GM23248 (cell line): ENCODE measurements at places on chromosomes 4 and X. TPM values are rescaled to one million over a fixed set of nuclear protein-coding genes. Genes with fewer than 3 reads are reported as not detected.

DNA sequence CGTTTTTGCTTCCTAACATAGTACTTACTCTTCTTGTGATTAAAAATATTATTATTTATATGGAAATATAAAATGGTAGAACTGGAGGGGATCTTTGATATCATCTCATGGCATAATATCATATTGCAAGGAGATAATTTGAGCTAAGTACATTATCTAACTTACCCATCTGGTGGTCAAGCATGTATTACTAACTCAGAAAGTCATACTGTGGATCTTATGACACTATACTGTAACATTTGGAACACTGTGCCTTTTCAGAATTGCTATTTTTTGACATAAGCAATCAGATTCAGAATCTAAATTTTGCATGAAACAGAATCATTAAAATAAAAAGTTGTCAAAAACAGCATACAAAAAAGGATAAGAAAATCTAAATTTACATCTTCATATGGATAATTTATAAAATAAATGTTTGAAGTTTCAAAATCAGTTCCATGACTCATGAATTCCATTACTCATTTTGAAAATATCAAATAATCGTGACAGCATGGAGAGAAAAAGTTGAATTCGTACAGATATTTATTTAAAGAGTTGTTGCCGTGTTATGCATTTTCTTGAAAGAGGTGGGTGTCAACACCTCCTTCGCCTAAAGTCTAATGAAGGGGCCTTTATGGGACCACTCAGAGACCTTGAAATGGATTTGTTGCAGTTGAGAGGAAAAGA lies 928.1 kb downstream of the PDHA2 start:
- DNase-seq = no peak

DNA sequence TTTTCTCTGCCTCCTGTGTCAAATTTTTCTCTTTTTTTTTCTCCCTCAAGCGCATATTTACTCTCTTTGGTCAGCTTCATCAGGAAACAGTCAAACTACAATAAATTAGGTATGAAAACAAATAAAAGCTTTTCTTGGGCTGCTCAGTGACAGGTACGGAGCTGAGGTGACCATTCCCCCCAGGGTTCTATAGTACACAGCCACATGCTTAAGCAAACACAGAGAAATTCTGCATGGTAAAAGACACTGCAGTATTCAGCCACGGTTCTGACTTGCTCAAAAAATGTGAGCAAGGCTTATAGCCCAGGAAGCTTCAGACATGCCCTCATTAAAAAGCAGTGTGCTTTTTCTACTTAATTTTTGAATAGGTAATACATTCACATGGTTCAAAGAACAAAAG lies 138.5 kb downstream of the GRIA3 start:
- no peak for DNase-seq

GRCh38 chrX:115192244-115192700 lies 3.1 kb downstream of the RBMXL3 start:
- no peak for DNase-seq

GRCh38 chr4:73692701-73693100 lies 47.7 kb upstream of the CXCL8 start:
- no peak for DNase-seq

HSFX4 gene
- total RNA-seq = not detected in 2 replicates

KCNE5 gene
- 1.5 TPM in 1 of 2 replicates, not detected in the other for total RNA-seq
